ENCODE measurements at places on chromosomes 2 and 18.

GRCh38 chr2:236531195-236531594 is 38.4 kb upstream of the ACKR3 start:
- no peak for DNase-seq

- no peak for DNase-seq
Observed at GRCh38 chr2:37013315-37013641, 46.9 kb upstream of the STRN start.

DNA sequence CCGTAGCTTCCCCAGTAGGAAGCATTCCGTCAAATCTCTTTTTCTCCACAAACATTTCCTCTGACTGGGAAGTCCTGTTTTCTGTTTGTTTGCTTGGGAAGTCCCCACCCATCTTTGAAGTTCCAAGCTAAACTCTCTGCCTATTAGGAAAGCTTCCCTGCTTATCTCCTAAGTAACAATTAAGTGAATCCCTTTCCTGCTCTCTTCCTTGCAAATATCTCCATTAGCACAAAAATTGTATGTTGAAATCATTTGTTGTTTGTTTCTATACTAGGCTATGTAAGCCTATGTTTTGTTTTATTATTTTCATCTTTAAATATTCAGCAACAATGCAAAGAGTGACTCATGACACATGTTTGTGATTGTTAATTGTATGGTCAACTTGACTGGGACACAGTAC is 812.6 kb upstream of the LRATD1 start:
- DNase-seq: no peak

- DNase-seq: no peak
Observed at GRCh38 chr2:20198796-20199632, 25.9 kb downstream of the SDC1 start.

- no peak for DNase-seq
Observed at GRCh38 chr2:54706622-54707021, 16.8 kb upstream of the EML6 start.

- DNase-seq: no peak
Observed at GRCh38 chr18:36446059-36446458, 148.5 kb downstream of the FHOD3 start.

- DNase-seq: no peak
Observed at GRCh38 chr2:114368705-114369104, 73.7 kb upstream of the DPP10 start.

DNA sequence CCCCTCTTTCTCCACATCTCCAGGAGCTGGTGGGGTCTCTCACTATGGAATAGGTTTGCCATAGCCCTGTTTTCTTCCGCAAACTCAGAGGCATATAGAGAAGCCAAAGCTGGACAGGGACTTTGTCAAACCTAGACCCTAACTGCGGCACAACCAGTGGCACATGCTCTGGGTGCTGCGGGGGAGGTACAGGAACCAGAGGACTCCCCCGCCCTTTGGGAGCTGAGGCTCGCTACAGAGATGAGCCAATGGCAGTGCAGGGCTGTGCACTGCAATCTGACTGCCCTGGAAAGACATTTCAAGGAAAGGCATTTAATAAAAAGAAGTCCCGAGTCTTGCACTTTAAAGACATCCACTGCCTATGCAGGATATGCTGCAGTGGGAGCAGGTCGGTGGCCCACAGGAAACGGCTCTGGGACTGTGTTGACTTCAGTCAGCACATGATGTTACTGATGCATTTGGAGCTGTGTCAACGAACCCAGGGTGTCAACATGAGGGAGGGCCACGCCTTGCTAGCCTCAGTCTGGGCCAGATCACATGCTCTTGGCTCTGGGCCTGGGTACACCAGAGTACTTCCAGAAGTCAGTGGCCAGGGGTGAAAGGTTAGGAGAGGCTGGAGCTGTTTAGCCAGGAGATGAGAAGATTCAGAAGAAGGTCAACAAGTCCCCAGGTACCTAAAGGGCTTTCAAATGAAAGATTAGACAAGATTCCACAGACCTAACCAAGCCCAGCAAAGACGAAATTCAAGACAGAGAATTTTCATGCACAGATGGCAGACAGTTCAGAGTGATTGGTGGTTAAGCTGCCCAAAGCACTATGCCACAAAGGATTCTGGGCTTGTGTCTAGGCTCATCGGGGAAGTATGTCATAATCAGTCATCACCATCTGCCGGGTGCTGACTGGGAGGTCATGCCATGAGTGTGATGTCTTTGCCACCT is 8.2 kb downstream of the SLC35F6 start:
- DNase-seq: no peak

- no peak for DNase-seq
Observed at GRCh38 chr2:204234879-204235278, 298.3 kb downstream of the ICOS start.

Measured in effector CD4-positive, alpha-beta T cell (primary cell).